ENCODE measurements at places on chromosomes 2 and 18.
A peak's percentile ranks its signal among the peaks of the same experiment; 100 is the strongest.

DNA sequence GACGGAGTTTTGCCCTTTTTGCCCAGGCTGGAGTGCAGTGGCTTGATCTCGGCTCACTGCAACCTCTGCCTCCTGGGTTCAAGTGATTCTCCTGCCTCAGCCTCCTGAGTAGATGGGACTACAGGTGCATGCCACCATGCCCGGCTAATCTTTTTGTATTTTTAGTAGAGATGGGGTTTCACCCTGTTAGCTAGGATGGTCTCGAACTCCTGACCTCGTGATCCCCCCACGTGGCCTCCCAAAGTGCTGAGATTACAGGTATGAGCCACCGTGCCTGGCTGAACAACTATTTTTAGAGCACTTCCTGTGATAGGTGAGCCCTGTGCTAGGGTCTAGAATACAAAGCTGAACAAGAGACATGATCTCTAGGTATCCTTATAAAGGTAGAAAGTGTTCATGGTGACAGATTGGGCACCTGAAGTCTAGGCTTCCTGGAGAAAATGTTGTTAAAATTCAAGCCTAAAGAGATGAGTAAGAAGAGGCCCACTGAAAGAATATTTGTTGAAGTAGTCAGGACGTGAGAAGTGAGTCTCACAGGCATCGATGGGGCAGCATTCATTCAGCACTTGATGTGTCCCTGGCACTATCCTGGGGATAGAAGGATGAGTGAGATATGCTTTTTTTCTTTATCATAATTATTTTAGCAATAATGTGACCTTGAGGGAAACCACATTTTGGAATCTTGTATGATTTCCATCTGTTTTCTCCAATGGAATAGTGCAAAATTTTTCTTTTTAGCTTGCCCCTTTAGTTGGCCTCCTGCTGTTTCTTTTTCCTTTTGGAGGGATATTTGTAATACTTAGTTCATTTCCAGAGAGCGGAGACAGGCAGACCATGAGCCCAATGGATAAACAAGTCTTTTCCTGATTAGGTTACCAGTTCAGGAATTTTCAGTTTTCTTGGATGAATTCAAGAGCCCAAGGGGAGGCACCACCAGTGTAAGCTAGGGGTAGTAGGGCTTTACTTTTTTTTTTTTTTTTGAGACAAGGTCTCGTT is 5.1 kb downstream of the ZNF236 start:
- no peak for DNase-seq

GRCh38 chr2:191797942-191798876 is 48.7 kb downstream of the CAVIN2 start:
- DNase-seq = no peak

- DNase-seq = no peak
Measured at GRCh38 chr2:2191110-2191707, 139.9 kb downstream of the MYT1L start.

- peak; percentile 8 for DNase-seq
Measured at GRCh38 chr2:11681722-11682589, 12.0 kb upstream of the NTSR2 start.

DNA sequence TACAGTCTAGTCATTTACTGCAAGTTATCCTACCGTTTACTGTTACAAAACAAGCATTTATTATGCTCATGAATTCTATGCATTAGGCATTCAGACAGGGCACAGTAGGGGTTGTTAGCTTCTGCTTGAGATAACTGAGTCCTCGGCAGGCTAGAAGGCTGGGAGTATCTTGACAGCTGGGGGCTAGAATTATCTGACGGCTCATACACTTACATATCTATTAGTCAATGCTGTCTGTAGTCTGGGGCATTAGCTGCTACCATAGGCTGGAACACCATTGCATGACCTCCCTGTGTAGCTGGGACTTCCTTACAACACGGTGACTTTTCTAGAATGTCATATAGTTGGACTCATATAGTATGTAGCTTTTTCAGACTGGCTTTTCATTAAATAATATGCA is 61.9 kb upstream of the ALK start:
- DNase-seq = no peak

DNA sequence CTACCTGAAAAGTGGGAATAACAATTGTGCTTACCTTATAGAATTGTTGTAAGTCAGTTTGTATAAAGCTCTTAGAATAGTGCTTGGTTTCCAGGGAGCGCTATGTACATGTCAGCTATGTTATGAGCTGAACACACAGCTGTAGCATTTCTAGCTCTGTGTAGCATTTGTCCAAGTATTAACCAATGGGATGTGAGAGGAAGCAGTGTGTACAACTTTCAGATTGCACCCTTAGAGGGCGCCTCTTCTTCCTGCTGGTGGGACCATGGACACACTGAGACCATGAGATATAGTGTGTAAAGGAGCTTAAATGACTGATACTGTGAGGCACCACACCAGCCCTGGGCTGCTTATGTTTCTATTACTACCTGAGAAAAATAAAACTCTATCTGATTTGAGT is 380.2 kb downstream of the LNPK start:
- DNase-seq = no peak

DNA sequence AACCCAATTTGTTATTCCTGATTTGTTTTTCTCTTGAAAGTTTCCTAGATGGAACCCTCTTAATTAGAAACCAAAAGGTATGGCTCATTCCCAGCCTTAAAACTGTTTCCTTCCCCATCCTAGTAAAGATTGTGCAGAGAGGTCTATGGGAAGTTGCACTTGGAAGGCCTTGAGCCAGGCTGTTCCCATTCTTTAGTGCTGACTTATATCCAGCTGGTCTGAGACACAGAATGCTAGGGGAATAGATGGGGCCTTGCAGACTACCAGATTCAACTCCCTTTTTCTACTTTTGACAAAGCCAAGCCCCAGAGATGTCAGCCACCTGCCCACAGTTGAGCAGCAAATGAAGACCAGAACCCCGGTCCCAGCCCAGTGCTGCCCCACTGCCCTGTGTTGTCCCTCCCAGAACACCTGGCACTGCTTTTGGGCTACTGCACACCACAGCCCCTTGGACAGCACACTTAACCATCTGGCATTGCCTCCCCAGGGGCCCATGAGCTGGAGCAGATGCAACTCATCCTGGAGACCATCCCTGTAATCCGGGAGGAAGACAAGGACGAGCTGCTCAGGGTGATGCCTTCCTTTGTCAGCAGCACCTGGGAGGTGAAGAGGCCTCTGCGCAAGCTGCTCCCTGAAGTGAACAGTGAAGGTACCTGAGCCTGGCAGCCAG is 98.2 kb downstream of the MRO start:
- DNase-seq = no peak

- DNase-seq = no peak
Measured at GRCh38 chr2:23534771-23535170, 149.8 kb downstream of the KLHL29 start.

DNA sequence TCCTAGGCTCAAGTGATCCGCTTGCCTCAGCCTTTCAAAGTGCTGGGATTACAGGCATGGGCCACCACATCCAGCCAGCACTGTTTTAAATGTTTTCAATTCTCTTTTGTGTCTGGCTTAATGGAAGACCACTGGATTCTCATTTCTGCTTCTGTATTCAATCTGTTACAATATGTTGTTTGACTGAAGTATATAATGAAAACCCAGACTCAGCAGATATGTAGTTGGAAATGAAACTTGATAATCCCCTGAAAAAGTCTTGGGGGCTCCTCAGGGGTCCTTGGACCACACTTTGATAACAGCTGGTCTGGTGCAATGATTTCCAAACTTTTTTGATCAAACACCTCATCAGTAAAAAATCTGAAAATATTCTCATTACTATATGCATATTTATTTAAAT is 132.7 kb downstream of the ATAD2B start:
- DNase-seq = no peak

DNA sequence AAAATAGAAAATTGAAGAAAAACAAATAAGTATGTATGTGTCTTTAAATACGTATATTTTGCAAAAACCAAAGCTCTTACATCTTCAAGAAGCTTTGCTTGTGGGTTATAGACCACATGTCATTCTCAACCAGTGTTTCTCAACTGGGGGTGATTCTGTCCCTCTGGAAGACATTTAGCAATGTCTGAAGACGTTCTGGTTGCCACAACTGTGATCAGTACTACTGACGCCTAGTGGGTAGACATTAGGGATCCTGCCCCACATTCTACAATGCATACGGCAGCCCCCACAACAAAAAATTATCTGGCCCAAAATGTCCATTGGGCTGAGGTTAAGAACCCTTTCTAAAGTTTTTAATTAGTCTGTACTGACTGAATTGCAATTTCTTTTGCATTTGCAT is 48.4 kb downstream of the UNC50 start:
- DNase-seq = no peak

- no peak for DNase-seq
Measured at GRCh38 chr2:68971591-68972231, 2.7 kb upstream of the GKN1 start.

DNA sequence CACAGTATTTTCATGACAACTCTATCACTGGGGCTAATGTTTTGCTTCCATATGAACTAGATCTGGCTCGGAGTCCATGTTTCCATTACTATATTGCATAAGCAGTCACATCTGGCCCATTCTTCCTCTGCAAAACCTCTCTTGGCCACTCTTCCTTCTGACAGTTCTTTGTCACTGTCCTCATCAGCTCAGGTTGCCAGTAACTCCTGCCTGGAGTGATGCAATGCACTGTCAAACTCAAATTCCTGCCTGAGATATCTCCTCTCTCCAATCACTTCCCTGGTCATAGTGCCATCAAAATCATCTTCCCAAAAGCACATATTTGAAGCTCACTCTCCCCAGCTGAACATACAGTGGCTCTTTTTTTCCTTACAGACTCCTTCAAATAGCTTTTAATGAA is 66.1 kb downstream of the COLEC12 start:
- DNase-seq = no peak

DNA sequence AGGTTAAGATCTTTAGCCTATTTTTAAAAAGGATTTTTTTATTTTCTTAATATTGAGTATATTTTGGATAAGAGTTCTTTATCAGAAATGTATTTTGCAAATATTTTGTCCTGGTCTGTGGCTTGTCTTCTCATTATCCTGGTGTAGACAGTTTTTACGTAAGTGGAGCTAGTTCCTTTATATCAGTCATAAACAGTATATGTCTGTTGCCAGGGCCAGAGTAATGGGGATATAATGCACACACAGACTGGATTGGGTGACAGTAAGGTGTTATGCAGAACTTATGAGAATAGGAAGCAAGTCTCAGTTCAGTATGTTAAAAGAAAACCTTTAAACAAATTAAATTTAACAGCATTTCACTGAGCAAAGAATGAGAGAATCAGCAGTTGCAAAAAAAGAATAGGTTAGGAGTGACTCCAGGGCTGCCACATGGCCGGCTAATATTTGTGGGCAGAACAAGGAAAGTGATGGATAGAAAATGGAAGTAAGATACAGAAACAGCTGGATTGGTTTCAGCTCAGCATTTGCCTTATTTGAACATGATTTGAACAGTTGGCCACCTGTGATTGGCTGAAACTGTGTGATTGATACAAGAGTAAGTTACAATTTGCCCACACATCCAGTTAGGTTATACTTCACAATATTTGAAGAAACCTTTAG is 61.1 kb upstream of the ZNG1B start:
- no peak for DNase-seq

DNA sequence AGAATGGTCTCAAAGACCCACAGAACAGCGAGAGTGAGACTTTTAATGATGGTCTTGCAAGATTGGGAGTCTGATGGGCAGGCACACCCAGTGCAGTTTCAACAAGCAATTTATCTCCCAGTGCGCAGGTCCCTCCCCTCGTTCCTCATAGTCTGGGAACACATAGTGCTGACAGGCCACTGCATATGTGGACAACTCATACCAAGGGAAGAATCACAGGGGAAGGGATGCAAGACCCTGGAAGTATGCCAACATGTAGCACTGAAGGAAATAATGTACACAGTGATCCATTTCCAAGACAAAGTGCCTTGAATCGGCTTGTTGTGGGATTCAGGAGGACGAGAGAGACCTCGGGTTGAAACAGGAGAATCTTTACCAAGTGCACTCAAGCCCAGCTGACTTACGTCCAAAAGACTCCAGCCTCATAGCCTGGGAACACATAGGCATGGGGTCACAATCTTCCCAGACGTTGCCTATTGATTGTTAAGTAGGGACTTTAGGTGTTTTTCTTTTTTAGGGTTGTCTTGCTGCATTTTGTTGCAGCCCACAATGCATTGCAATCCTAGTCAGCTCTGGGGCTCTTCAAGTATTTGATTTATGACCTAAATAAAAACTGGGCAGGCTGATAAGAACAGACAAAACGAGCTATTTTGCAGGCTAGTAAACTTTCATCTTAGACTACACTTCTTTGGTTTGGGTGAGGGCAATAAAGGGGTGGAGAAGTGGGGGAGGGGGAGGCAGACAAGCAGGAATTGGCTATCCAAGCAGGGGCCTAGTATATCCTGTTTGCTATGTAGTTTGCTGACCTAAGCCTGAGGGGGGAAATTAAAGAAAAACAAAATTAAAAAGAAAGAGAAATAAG is 24.7 kb upstream of the SERPINB5 start:
- no peak for DNase-seq

- no peak for DNase-seq
Measured at GRCh38 chr2:203710226-203710625, 3.8 kb downstream of the CD28 start.

DNA sequence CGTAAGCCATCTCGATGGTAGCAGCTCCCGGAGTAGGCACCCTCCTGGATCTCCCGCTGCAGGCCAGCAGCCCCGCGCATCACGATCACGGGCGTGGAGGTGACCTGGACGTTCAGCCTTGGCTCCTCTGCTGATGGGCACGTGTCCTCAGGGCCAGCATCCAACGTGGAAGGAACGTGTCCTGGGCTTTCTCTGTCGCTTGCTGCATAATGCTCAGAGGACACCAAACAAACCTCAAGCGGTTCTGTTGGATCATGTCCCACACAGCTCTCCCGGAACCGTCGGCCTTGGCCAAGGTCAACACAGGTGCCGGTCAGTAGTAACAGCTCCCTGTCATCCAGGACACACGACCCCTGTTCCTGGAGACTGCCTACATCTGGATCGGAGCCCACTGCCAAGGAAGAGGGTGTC is 23.1 kb downstream of the PASK start:
- no peak for DNase-seq

DNA sequence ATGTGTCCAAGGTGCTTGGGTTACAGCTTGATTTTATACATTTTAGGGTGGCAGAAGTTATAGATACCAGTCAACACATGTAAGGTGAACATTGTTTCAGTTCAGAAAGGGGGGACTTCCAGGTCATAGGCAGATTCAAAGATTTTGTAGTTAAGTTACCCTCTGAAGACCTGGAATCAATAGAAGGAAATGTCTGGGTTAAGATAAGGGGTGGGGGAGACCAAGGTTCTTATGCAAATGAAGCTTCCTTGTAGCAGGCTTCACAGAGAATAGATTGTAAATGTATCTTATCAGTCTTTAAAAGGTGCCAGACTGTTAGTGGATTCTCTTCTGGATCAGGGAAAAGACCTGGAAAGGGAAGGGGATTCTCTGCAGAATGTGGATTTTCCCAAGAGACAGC is 42.4 kb downstream of the BMPR2 start:
- no peak for DNase-seq

GRCh38 chr2:108640731-108641130 is 78.6 kb upstream of the RANBP2 start:
- DNase-seq = no peak

GRCh38 chr18:62018034-62018758 is 125.4 kb upstream of the RNF152 start:
- no peak for DNase-seq

Measured in stimulated activated CD8-positive, alpha-beta memory T cell treated with anti-CD3 and anti-CD28 coated beads, Interleukin-7, amount 100 ng/mL, for 1 hour (primary cell).